ENCODE measurements at places on chromosomes 2 and 18. TPM values are rescaled to one million over a fixed set of nuclear protein-coding genes. Genes with fewer than 3 reads are reported as not detected.

DNA sequence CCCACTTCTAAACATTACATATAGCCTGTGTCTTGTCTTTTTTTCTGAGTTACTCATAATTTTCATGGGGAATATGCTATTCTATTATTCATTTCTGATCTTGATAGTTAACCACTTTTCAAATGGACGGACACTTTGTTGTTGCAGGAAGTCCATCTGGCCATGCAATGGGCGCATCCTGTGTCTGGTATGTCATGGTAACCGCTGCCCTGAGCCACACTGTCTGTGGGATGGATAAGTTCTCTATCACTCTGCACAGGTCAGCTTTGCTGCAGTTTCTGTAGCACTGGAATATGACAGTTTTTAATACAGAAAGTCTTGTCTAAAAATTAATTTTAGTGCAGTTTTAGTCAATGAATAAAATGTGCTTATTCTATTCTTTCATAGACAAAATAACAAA is 3.3 kb downstream of the G6PC2 start:
- no peak overlapping the region for H3K27ac ChIP-seq
- H3K4me3 ChIP-seq, result no peak overlapping the region
- no peaks in the 10 kb centered on the region for H3K27me3 ChIP-seq
- no peak for DNase-seq
- H3K36me3 ChIP-seq, result no peaks in the 10 kb centered on the region
- H3K4me1 ChIP-seq, result no peaks in the 10 kb centered on the region

Gene TDRD15
- total RNA-seq, result not detected

Gene KIF1A
- 9.7 TPM for total RNA-seq

GRCh38 chr18:52602820-52603219 is 262.8 kb downstream of the DCC start:
- H3K27me3 ChIP-seq, result no peaks in the 10 kb centered on the region
- H3K27ac ChIP-seq, result no peak overlapping the region
- DNase-seq, result no peak
- no peaks in the 10 kb centered on the region for H3K36me3 ChIP-seq
- H3K4me1 ChIP-seq, result no peaks in the 10 kb centered on the region
- no peak overlapping the region for H3K4me3 ChIP-seq

GRCh38 chr2:222248256-222248655 is 50.5 kb downstream of the PAX3 start:
- H3K36me3 ChIP-seq, result no peaks in the 10 kb centered on the region
- no peak overlapping the region for H3K4me3 ChIP-seq
- H3K27me3 ChIP-seq, result no peaks in the 10 kb centered on the region
- no peak for DNase-seq
- H3K27ac ChIP-seq, result no peak overlapping the region
- no peaks in the 10 kb centered on the region for H3K4me1 ChIP-seq

DNA sequence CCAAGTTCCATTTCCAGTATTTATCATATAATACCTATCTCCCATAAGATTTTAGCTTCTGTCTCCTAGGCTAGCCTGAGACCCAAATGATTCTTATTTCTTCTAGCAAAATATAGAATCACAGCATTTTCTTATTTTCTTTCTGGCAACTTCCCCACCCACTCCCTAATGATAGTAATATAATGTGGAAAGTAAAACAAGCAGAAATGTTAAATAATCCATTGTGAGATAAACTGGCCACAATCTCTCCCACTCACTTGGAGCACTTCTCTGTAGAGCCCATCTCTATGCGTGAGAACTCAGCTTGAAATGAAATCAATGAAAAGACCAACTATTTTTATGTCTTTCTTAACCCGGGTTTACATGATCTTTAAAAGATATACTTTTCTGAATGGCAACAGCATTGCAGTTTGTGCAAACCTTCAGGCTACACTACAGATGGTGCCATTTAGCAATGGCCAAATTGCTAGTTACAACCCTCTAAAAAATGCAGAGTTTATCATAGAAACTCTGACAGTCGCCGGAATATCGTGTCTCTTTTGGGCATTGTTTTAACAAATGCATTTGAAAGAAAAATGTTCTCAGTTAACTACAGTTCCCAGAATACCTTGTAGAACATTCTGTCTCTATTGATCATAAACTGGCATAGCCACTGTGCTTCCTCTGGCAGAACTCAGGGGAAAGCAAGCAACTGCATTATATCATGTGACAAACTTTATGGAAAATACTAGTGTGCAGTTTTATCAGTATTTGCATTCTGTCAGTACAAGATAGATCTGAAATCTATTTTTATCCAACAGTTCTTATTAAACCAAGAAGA is 1407.4 kb upstream of the ZEB2 start:
- no peak overlapping the region for H3K27ac ChIP-seq
- H3K27me3 ChIP-seq, result no peaks in the 10 kb centered on the region
- DNase-seq, result no peak
- no peaks in the 10 kb centered on the region for H3K4me1 ChIP-seq

DNA sequence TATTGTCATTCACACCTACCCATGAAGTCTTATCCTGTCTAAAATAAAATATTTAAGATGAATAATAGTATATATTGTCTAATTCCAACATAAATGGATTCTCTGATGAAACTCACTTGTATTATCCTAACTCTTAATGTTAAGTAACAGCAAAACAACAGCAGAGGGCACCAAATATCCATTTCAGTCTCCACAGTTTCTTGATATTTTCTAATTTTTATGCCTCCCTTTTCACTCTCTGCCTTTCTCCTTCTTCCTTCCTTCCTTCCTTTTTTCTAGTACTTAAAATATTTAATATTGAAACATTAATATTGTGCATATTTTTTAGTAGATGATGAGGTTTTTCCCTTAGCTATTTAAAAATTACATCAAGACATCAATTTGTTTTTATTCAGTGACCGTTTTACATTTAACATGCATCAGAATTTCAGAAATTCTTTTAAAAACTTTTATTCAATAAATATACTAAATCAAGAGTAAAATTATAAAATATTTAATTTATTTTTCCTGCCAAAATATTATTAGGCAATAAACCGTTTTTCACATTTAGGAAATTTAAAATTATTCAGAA is 97.6 kb downstream of the WDR7 start:
- no peak overlapping the region for H3K27ac ChIP-seq
- DNase-seq, result no peak
- no peaks in the 10 kb centered on the region for H3K27me3 ChIP-seq
- peaks cover 11% of the 10 kb centered on the region for H3K4me1 ChIP-seq
- no peaks in the 10 kb centered on the region for H3K36me3 ChIP-seq
- H3K4me3 ChIP-seq, result no peak overlapping the region

Gene SERPINB12
- total RNA-seq, result not detected

- H3K27ac ChIP-seq, result no peak overlapping the region
- H3K4me3 ChIP-seq, result no peak overlapping the region
- no peaks in the 10 kb centered on the region for H3K36me3 ChIP-seq
- no peaks in the 10 kb centered on the region for H3K27me3 ChIP-seq
- peak; percentile 29 for DNase-seq
- peaks cover 10% of the 10 kb centered on the region for H3K4me1 ChIP-seq
Measured at GRCh38 chr2:241967467-241968144, 98.1 kb downstream of the RTP5 start.

DNA sequence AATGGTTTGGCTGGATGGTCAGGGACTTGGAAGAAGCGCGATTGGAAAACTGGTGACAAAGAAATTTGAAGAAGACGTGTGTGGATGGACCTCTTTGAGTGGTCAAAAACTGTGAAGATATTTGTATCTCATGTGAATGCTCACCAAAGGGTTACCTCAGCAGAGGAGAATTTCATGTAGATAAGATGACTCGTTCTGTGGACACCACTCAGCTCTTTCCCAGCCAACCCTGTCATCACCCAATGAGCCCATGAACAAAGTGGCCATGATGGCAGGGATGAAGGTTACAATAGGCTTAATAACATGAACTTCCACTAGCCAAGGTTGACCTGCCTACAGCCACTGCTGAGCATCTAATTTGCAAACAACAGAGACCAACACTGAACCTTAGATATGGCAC is 248.3 kb downstream of the KCNE4 start:
- no peak overlapping the region for H3K27ac ChIP-seq
- no peaks in the 10 kb centered on the region for H3K4me1 ChIP-seq
- no peaks in the 10 kb centered on the region for H3K36me3 ChIP-seq
- no peaks in the 10 kb centered on the region for H3K27me3 ChIP-seq

DNA sequence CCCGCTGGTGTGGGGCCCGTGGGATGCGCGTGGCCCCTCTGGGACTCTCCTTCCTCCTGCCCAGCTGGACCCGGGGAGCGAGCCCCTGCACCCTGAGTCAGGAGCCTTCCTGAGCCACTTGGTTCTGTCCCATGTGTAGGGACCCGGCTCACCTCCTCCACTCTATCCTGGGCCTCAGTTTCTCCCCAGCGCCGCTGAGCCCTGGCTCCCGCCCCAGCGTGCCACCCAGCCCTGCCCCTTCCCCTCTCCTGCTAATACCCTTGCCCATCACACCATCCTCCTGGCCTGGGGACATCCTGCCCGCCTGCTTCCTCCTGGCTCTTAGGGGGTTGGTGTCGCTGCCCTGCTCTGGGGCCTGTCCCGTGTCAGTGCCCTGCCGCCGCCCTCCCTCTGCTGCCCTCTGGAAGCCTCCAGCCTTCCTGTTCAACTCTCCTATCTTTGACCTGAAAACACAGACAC is 24.8 kb downstream of the GPC1 start:
- peak; percentile 61 for DNase-seq
- H3K4me3 ChIP-seq, result no peak overlapping the region
- no peak overlapping the region for H3K27ac ChIP-seq
- H3K36me3 ChIP-seq, result peaks cover 7% of the 10 kb centered on the region

GRCh38 chr2:233597522-233597921 is 19.9 kb upstream of the UGT1A8 start:
- no peaks in the 10 kb centered on the region for H3K36me3 ChIP-seq
- no peak for DNase-seq
- no peaks in the 10 kb centered on the region for H3K27me3 ChIP-seq
- no peaks in the 10 kb centered on the region for H3K4me1 ChIP-seq
- no peak overlapping the region for H3K4me3 ChIP-seq

GRCh38 chr2:169069341-169069740 is at the start of gene DHRS9:
TSS of gene DHRS9 (plus strand) at chr2:169069563. CDS start at chr2:169081582, 12,019 bp downstream.
- no peak for DNase-seq
- H3K27ac ChIP-seq, result no peak within 1 kb of the TSS
- H3K4me3 ChIP-seq, result no peak within 1 kb of the TSS
- H3K4me1 ChIP-seq, result no peaks in the 10 kb centered on the region

Gene EN1
- total RNA-seq, result not detected

GRCh38 chr2:168439536-168439935 is 16.5 kb upstream of the CERS6 start:
- no peaks in the 10 kb centered on the region for H3K27me3 ChIP-seq
- H3K27ac ChIP-seq, result no peak overlapping the region
- H3K36me3 ChIP-seq, result no peaks in the 10 kb centered on the region
- H3K4me3 ChIP-seq, result no peak overlapping the region
- no peaks in the 10 kb centered on the region for H3K4me1 ChIP-seq
- DNase-seq, result no peak

Measured in sigmoid colon (tissue), 7 donors.